ENCODE measurements at places on chromosomes 11 and 22.
A peak's percentile ranks its signal among the peaks of the same experiment; 100 is the strongest.

- DNase-seq: no peak
Observed at GRCh38 chr11:86021377-86021776, 47.5 kb downstream of the PICALM start.

DNA sequence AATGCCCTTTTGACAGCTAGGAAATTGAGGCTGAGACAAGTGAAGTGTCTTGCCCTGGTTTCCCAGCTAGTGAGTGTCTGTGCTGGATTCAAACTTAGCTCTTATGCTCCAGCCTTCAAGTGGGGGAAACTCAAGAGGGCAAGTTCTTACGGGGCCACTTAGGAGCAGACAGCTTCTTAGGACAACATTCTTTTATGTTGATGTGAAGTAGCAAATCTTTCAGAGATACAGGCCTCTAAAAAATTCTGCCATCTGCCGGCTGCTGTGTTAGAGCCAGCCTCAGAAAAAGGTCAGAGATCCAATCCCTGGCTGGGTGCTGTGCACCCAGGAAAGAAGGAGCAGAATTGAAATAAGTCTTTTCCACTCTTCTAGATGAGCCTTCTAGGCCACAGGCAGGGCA is 26.6 kb downstream of the TIMP3 start:
- peak; percentile 36 for DNase-seq

GRCh38 chr11:91978747-91979146 is 245.9 kb upstream of the FAT3 start:
- no peak for DNase-seq

DNA sequence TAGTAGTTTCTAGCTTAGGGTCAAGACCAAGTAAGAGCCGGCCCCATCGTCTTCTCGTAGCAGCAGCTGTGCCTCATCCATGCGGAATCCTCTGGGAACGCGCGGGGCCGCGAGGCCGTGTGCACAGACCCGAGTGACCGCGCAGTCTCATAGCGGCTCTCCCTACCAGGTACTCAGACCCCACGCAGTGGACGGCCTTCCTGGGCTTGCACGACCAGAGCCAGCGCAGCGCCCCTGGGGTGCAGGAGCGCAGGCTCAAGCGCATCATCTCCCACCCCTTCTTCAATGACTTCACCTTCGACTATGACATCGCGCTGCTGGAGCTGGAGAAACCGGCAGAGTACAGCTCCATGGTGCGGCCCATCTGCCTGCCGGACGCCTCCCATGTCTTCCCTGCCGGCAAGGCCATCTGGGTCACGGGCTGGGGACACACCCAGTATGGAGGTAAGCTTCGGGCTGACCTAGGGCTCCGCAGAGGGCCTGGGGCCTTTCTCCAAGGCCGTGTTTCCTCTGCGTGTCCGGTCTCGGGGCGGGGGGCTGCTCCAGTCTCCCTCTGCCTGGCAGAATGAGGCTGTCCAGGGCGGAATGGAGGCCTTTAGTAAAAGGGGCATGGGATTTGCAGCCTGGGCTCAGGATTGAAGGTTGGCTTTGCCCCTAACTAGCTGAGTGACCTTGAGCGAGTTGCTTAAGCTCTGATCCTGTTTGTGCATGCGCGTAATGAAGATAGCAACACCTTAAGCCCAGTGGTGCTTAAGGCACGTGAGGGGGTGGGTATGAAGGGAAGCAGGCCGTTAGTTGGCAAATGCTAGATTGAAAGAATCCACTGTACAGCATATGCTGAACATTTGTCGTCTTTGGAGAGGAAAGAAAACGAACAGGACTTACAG is 48.9 kb downstream of the ST14 start:
- DNase-seq: no peak
